Right renal pelvis (tissue), 4 donors: ENCODE measurements at places on chromosomes 4 and X. TPM values are rescaled to one million over a fixed set of nuclear protein-coding genes. Genes with fewer than 3 reads are reported as not detected.

XIAP gene
- 44.1 TPM for polyA plus RNA-seq

PAGE5 gene
- not detected for polyA plus RNA-seq

USP17L24 gene
- polyA plus RNA-seq = not detected

TCEAL5 gene
- 13.9 TPM for polyA plus RNA-seq

MMRN1 gene
- 4.6 TPM for polyA plus RNA-seq

AMELX gene
- polyA plus RNA-seq = not detected

F11 gene
- polyA plus RNA-seq = 2.0 TPM

ART3 gene
- polyA plus RNA-seq = 0.32 TPM

DOK7 gene
- polyA plus RNA-seq = 3.5 TPM

KIF4A gene
- polyA plus RNA-seq = 17.9 TPM

NMU gene
- polyA plus RNA-seq = 10.7 TPM

GLOD5 gene
- 1.5 TPM for polyA plus RNA-seq

ARMCX2 gene
- 102 TPM for polyA plus RNA-seq

DNA sequence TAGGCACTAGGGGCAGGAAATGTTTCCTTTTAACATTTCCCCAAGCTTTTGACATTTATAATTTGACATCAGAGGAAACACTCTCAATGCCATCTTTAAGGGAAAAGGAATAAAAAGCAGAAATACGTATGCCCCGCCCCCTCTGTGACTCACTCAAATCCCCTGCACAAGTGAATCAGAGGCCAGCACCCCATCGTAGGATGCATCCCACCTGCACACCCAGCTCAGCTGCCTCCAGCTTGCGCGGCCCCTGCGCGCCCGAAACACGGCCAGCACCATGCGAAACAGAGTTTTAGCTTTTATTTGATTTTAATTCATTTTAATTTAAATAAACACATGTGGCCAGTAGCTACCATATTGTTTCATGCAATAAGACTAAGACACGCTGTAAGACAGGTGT is 29.5 kb downstream of the ABLIM2 start:
- DNase-seq = no peak

DNA sequence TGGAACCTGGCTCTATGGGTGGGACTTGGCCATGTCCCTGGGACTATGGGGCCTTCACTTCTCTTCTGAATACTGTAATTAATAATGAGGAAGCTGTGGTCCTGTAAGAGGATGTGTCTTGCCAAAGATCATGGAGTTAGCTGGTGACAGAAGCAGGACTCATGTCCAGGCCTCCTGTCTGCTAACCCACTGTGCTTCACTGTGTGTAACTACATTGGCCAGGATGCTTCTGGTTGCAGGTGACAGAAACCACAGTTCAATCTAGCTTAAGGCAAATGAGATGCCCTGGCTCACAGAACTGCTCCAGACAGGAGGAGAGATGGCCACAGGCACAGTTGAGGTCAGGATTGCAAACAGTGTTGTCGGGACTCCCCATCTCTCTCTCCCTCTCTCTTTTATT is 3.1 kb downstream of the MTMR1 start:
- DNase-seq = no peak

- no peak for DNase-seq
These were observed 38.1 kb upstream of the ANXA3 start for GRCh38 chr4:78513411-78513975.

DNA sequence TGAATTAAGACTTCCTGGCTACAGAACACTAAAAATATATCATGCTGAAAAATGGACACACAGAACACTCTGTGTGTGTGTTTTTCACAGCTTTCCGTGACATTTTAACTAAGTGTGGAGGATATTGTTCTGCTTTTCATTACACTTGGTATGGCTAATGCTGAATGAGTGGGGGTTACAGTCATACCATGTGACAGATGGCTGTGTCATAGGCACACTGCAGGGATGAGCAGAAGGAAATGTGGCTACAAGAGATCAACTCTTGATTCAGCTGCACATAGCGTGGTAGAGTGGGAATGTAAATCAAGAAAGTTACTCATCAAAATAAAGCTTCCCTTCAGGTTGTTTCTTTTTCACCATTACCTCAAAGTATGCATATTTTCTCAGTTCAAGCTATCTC is 669.8 kb downstream of the IQCM start:
- no peak for DNase-seq

- DNase-seq = no peak
These were observed 646.1 kb downstream of the RAPGEF2 start for GRCh38 chr4:159748834-159749444.

GRCh38 chrX:136211766-136212556 is 39.2 kb downstream of the MAP7D3 start:
- DNase-seq = no peak

GRCh38 chr4:186685767-186686183 is 37.9 kb downstream of the FAT1 start:
- no peak for DNase-seq

DNA sequence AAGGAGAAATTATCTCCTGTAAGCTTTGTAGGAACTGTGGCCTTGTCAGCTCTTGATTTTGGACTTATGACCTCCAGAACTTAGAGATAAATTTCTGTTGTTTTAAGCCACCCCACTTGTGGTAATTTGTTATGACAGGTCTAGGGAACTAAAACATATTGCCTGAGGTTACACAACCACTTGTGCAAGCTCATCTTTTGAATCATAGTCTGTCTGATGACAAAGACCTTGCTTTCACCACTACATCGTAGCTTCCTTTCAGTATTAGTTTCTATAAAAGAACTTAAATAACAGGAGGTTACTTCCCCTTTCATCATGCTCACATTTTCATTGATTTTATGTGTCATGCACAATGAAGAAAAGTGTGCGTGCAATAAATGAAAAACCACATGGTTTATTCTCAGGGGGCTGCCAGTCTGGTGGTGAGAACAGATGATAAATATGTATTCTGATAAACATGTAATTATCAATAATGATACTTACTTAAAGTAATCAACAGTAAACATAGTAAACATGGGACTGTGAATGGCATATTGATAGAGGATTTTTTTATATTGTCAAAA is 690.0 kb upstream of the HS3ST1 start:
- no peak for DNase-seq

DNA sequence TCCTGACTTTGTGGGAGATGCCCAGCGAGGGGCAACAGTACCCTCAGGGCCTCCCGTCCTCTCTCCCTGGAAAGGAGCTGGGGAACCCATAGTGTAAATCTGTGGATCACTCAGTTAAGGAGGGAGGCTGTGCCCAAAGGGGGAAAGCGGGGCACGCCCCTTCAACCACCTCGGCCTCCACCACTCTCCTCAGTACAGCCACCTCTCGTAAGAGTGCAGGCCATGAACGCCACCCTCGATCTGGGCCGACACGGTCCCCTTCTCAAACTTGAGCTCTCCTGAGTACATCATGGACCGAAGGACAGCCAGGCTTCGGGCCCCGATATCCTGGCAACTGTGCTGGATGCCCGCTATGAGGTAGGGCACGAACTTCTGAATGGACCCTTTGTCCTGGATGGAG is 221.8 kb upstream of the ATP6AP2 start:
- no peak for DNase-seq

DNA sequence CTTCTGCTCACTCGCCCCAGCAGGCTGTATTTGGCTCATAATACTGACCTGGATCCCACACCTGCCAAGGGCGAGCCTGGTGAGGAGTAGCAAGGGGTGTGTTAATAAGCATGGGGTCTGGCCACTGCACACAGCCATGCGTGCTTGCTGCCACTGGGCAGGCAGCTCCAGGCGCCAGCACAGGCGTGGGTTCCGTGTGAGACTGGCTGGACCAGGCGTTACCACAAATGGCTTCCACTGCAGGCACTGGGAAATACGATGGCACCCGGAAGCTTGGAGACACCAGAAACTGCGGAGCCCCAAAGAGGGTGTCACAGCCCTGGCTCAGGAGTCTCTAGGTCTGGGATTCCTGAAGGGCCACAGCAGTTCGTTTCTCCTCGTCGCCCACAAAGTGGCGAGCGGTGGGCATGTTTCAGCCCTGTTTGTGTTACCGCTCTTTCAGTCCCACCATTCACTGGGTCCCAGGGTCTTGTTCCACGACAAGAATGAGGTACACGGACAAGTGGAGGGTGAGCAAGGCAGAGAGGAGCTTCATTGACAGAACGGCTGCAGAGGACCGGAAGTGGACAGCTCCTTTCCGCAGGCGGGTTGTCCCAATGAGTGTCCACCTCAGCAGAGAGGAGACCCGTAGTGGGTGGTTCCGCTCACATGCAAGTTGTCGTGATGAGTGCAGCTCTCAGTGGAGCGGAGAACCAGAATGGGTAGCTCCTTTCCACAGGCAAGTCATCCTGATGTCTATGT is 428.9 kb downstream of the EPHA5 start:
- DNase-seq = no peak

- no peak for DNase-seq
These were observed 17.3 kb downstream of the TCEANC start for GRCh38 chrX:13670197-13670596.

DNA sequence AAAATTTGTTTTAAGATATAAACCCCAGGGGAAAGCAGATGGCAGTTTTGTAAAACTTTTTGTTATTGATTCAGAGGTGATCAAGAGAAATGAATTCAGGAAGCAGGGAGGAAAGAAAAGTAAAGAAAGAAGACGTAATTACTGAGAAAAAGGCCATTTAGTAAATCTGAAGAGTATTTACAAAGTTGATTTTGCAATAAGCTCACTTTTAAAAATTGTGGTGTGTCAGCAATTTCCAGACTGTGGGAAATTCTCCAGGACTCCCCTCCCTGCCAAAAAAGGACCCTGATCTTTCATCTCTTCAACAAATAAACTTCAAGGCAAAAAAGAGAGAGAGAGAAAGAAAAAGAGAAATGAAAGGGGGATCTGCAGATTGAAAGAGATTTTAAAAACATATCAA is 36.6 kb downstream of the PCYT1B start:
- no peak for DNase-seq

GRCh38 chrX:108298165-108298602 is 140.0 kb downstream of the COL4A6 start:
- no peak for DNase-seq

DNA sequence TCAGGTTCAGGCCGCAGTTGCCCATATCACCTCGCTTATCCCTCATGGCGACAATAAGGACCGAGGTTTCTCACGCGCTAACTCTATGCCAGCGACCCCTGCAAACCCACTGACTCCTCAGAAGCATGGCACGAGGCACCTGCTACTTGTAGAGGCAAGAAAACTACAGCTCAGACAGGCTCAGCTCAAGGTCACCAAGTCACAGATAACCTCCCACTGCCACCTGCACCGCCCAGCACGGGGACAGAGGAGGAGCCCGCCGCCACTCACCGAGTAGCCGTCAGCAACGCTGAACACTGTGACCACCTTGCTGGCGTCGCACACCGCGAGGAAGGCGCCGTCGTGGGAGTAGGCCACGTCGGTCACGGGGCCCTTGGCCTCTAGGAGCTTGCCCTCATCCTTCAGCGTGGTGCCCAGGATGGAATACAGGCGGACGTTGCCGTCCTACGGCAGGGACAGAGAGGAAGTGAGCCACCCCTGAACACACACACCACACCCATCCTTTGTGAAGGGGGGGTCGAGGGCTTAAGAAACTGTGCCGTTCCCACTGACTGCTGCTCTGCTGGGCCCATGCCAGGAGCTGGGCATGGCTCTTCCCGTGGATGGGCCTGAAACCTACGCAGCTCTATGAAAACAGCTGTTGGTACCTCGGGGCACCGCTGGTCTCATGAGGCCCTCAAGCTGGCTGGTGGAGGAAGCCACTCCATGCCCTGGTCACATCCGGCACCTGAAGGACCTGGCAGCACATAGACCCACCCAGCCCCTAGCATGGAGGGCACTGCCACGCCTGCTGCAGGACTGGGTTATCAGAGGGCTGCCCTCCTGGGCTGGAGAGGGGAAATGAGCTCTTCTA is 38.9 kb downstream of the WDR1 start:
- no peak for DNase-seq

- DNase-seq = no peak
These were observed 65.6 kb upstream of the BMP2K start for GRCh38 chr4:78710536-78710935.

DNA sequence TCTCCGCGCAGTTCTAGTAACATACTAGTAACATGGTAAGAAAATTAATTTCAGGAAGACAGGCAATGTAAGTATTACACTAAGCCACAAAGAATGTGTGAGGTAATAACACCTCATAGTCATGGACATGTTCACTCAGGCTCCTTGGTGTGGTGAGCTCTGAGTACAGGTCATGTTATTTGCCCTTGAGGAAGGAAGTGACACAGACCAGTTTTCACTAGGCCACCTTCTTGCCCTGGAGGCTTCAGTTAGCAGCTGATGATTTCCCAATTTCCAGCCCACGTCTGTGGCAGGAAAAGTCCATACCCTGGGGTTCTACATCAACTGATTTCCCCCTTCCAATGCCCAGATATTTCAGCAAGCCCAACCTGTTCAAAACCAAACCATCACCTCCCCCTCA is 6.7 kb downstream of the APOO start:
- no peak for DNase-seq

DNA sequence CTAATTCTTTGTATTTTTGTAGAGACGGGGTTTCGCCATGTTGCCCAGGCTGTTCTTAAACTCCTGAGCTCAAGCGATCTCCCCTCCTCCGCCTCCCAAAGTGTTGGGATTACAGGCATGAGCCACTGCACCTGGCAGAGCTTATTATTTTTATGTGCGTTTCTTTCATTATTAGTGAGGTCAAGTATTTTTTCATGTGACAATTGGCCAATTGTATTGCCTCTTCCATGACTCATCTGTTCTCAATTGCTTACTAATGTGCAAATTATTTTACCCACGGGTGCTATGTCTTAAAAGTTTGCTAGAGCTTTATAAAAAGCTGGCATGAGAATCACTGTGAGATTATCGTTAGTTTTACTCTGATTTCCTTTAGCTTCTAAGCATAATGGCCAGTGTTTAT is 13.0 kb upstream of the ARX start:
- no peak for DNase-seq

GRCh38 chr4:82610041-82610440 is 48.3 kb upstream of the TMEM150C start:
- no peak for DNase-seq

DNA sequence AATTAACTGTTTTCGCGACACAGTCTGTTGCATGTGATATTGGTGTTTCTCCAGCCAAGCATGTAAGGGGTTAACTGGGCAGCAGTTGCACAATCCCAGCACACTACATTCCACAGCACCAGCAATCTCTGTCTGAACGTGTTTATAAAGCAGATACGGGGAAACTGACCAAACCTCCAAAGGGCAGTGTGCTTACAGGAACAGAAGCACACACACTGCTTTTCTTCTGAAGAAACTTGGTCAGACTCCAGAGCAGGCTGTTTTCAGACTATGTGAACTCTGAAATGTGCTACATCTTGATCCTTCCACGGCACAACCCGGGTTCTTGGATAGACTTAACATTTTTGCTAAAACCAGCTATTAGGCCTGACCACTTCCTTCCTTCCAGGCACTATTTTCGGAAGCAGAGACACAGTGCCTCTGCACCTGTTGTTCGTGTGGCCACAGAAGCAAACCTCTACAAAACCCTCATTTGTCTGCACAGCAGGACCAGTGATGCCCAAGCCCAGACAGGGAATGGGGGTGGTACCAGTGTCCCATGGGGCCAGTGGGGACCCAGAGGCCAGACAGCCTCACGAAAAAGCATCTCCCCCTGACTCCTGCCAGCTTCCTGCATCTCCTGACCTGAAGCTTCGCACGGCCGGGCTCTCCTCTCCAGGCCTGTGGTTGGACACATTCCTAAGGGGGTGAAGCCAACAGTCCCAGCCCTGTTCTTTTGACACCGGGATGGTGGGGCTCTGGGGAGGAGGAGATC is 90.1 kb downstream of the IRF2 start:
- DNase-seq = no peak

GRCh38 chrX:23292988-23293651 is 41.5 kb upstream of the PTCHD1 start:
- DNase-seq = no peak
